ENCODE measurements at places on chromosomes 4 and X.

- peak; percentile 55 for DNase-seq
These were observed 204.7 kb upstream of the S100G start for GRCh38 chrX:16445166-16445752.

- no peak for DNase-seq
These were observed 48.0 kb upstream of the APELA start for GRCh38 chr4:164828955-164829354.

- peak; percentile 68 for DNase-seq
These were observed 65.9 kb upstream of the HPF1 start for GRCh38 chr4:169823685-169824084.

GRCh38 chrX:128975745-128976144 is 547.5 kb downstream of the SMARCA1 start:
- peak; percentile 18 for DNase-seq

DNA sequence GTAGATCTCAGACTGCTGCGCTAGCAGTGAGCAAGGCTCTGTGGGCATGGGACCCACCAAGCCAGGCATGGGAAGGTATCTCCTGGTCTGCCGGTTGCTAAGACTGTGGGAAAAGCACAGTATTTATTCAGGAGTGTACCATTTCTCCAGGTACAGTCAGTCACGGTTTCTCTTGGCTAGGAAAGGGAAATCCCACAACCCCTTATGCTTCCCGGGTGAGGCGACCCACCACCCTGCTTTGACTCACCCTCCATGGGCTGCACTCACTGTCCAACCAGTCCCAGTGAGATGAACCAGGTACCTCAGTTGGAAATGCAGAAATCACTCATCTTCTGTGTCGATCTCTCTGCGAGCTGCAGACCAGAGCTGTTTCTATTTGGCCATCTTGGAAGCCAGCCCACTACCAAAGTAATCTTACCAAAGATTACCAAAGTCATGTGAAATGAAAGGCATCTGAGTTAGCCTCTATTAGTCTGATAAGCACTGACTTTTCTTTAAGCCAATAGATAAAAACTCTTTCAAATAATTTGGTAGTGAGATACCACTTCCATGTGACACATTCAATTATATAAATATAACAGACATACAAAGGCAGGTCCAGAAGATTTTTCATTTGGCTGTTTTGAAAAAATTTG is 8.5 kb upstream of the HTN1 start:
- no peak for DNase-seq

- DNase-seq = peak; percentile 47
These were observed 20.1 kb upstream of the ADRA2C start for GRCh38 chr4:3745886-3746656.

GRCh38 chrX:136627409-136627808 is 20.5 kb upstream of the CD40LG start:
- no peak for DNase-seq

GRCh38 chr4:41148292-41148691 is 66.0 kb downstream of the APBB2 start:
- no peak for DNase-seq

GRCh38 chr4:40956721-40957255 is 207.0 kb downstream of the NSUN7 start:
- DNase-seq = no peak

GRCh38 chrX:11266573-11267003 is 26.6 kb upstream of the AMELX start:
- no peak for DNase-seq

DNA sequence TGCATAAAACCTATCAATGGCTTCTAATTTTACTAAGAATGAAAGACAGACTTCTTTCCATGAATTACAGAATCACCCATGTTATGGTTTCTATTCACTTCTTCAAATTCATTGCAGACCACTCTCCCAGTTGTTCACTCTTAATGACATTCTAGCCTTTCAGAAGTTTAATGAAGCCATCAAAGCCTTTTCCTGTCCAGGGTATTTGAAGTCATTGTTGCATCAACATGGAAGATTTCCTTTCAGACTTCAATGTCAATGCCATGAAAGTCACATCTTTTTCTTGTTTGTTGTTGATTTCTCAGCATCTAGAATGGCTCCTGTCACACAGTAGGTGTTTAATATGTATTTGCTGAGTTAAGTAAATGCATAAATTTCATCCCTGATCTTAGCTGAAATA is 48.1 kb upstream of the ARSJ start:
- no peak for DNase-seq

DNA sequence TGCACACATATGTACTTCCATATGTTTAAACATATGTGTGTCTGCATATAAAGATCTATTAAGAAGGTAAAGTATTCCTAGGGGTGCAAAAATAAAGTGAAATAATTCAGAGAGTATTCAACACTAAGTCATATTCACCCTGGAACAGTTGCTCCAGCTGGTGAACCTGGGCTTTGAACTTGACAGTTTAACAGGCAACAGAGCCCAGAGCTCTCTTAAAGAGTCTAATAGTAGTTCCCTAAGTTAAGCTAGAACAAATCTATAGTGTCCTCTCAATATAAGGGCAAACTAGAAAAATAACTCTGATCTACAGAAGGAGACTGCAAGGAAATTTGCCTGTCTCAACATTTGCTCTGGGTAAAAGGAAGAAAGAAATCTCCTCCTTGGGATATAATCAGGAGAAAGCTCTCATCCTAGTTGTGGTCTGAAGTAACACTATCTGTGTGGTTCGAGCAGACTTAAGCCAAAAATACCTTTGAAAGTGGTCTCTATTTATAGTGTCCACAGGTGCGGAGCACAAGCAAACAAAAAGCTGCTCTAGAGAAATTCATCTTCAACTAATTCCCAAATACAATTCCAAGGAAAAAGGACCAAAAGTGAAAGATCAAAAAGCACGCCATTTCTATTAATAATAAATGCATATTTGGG is 29.9 kb downstream of the VEGFC start:
- DNase-seq = no peak

DNA sequence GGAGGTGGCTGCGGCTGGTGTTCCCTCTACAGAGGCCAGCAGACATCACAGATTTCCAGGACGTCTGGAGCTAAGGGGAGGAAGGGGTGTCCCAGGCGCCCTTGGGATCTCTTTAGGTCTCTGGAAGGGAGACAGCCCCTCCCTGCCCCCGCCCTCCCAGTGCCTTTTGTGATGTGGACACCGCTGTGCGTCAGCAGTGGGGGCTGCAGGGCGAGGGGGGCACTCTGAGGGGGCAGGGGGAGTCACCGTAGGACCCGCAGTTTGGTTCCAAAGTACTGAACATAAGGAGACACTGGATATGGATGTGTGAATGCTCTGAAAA is 25.6 kb upstream of the MXD4 start:
- no peak for DNase-seq

GRCh38 chr4:113141901-113142346 is 92.5 kb downstream of the ANK2 start:
- DNase-seq = peak; percentile 5

DNA sequence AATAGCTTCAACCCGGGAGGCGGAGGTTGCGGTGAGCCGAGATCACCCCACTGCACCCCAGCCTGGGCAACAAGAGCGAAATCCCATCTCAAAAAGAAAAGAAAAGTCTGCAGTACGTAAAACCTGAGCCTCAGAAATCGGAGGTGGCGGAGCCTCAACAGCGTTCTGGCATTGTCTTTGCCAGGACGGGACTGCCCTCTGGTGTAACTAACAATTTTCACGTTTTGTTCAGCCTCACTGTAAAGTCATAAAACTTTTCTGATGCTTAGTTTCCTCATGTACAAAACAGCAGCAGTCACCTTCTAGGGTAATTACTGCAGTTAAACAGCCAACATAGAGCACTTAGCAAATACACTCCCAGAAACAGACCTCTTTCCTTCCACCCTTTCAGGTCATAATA is 121.7 kb downstream of the RBM47 start:
- no peak for DNase-seq

GRCh38 chr4:25211721-25212120 is 22.1 kb upstream of the PI4K2B start:
- DNase-seq = no peak
